ENCODE measurements at places on chromosomes 3 and 15.

DNA sequence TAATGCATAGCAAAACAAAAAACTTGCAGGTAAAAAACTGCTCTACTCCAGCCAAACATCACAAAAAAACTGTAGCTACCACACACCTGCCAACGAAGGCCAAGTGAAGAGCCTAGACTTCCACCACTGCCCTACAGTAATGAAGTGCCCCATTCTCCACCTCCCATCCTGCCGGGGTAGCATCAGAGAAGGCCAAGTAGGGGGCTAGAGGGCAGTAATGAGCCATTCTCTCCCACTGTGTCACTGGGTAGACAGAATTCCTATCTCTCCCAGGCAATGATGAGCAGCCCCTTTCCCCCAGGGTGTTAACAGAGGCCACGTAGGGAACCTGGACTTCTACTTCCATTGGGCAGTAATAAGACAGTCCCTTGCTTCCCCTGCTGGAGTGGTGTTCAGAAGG lies 9.5 kb downstream of the SEC22C start:
- no peaks in the 10 kb centered on the region for H3K4me1 ChIP-seq
- no peaks in the 10 kb centered on the region for H3K27me3 ChIP-seq
- no peak overlapping the region for H3K27ac ChIP-seq
- peaks cover 26% of the 10 kb centered on the region for H3K36me3 ChIP-seq

- H3K4me3 ChIP-seq: no peak overlapping the region
- H3K36me3 ChIP-seq: no peaks in the 10 kb centered on the region
- DNase-seq: no peak
- no peaks in the 10 kb centered on the region for H3K4me1 ChIP-seq
- H3K27me3 ChIP-seq: no peaks in the 10 kb centered on the region
Measured at GRCh38 chr3:98766924-98767323, 3.8 kb downstream of the ST3GAL6 start.

DNA sequence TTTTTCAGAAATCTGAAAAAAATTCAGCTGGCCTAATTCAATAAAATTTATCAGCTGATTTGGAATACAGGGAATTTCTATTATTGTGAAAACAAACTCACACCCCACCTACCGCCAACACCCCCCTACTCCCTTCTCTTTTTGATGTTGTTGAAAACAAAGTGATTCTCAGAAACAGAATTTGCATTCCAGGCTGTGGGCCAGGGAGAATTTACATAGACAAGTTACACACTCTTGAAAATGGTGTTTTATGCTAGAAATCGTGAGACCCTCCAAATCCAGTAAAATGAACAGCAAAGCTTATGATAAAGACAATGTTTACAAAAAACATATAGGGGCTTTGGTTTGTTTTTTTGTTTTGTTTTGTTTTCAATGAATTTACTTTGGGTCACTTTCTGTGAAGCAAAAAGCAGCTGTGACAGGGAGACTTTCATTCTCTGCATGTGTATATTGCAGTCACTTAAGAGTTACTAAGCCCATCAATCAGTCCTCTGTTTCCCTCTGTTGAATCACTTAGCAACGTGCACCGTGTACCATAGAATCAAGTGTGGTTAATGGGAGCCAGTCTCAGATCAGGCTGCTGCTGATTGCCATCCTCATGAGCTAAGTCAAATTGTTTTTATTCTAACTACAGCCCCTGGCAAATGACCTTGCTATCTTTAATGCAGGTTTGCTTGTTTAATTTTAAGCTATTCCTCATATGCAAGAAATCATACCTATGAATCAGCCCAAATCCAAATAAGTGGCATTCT lies 159.8 kb downstream of the ALCAM start:
- no peaks in the 10 kb centered on the region for H3K4me1 ChIP-seq
- no peak for DNase-seq
- no peaks in the 10 kb centered on the region for H3K36me3 ChIP-seq

- H3K27ac ChIP-seq: no peak overlapping the region
- no peak overlapping the region for H3K4me3 ChIP-seq
- DNase-seq: no peak
- no peaks in the 10 kb centered on the region for H3K36me3 ChIP-seq
Measured at GRCh38 chr3:85783291-85783690, 824.5 kb downstream of the CADM2 start.

- H3K27ac ChIP-seq: no peak overlapping the region
- H3K4me3 ChIP-seq: no peak overlapping the region
- H3K27me3 ChIP-seq: peaks cover 11% of the 10 kb centered on the region
- no peaks in the 10 kb centered on the region for H3K4me1 ChIP-seq
- H3K36me3 ChIP-seq: no peaks in the 10 kb centered on the region
- DNase-seq: no peak
Measured at GRCh38 chr3:114126461-114126860, 52.4 kb downstream of the DRD3 start.

- no peaks in the 10 kb centered on the region for H3K27me3 ChIP-seq
- peaks cover 33% of the 10 kb centered on the region for H3K4me1 ChIP-seq
- DNase-seq: peak; percentile 49
- H3K27ac ChIP-seq: no peak overlapping the region
- H3K4me3 ChIP-seq: no peak overlapping the region
- H3K36me3 ChIP-seq: no peaks in the 10 kb centered on the region
Measured at GRCh38 chr3:50192689-50193141, 1.3 kb downstream of the GNAT1 start.

GRCh38 chr15:99704444-99704838 lies 28.8 kb downstream of the LYSMD4 start:
- H3K36me3 ChIP-seq: no peaks in the 10 kb centered on the region
- no peaks in the 10 kb centered on the region for H3K27me3 ChIP-seq
- peak overlapping the region; percentile 40 for H3K27ac ChIP-seq
- peaks cover 6% of the 10 kb centered on the region for H3K4me1 ChIP-seq
- no peak overlapping the region for H3K4me3 ChIP-seq
- DNase-seq: peak; percentile 58

DNA sequence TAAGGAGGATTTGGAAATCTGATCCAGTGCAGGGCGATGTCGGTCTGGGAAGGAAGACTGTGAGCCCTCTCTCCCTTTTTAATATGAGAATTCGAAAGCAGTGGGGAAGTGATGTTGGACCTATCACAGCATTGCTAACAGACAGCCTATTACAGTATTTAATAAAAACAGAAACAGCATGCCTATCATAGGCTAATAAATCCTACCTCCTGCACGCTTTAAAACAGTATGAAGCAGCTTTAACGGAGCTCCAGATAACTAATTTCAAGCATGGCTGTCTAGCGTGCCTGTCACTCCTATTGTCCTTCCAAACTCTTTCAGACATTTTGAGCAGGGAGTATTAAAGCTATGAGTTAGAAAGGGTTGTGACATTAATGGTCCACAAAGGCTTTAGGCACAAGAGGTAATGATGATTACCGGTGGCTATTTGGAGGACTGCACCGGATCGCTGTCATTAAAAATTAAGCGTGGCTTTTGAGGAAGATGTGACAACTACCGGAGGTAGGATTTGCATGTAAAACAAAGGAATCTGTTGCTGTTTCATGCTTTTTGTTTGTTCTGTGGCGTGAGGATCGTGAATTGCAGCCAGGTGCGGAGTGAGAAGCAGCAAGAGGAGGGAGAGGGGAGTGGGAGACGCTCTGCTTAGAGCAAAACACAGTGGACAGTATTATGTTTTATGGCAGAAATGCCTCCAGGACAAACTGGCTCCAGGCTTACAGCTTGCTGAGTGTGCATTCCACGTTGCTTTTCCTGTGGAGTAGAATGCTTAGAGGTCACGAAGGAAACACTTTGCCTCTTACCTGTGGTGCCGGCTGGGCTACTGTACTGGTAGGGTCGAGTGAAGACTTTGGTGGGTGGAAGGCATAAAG lies at the start of gene KCNMB2:
Gene KCNMB2, plus strand, starts transcription at position 226 of the 869 bp plus-strand sequence.
- no peaks in the 10 kb centered on the region for H3K4me1 ChIP-seq
- H3K36me3 ChIP-seq: no peaks in the 10 kb centered on the region
- no peak for DNase-seq
- no peak within 1 kb of the TSS for H3K4me3 ChIP-seq
- H3K27me3 ChIP-seq: no peaks in the 10 kb centered on the region

DNA sequence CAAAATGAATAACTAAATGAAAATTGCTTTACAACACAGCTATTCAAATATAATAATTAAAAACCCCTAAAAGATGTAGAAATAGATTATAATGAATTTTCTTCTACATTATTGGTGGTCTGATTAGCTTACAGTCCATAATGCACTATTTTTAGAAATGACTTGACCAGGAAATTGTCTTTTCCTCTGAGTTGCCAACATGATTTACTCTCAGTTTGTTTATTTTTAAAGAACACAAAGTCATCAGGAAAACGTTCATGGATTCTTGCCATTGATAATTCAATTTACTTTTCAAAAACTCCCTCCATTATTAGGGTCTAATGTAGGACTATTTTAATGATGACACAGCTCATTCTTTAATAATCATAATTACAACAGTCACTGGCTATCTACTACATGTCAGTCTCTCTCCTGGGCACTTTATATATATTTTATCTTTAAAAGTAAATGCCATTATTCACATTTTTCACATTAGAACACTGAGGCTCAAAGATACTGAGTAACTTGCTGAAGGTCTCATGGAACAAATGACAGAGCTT lies 1.1 kb downstream of the TM4SF18 start:
- no peaks in the 10 kb centered on the region for H3K36me3 ChIP-seq
- H3K27ac ChIP-seq: no peak overlapping the region
- no peak for DNase-seq
- H3K27me3 ChIP-seq: no peaks in the 10 kb centered on the region

DNA sequence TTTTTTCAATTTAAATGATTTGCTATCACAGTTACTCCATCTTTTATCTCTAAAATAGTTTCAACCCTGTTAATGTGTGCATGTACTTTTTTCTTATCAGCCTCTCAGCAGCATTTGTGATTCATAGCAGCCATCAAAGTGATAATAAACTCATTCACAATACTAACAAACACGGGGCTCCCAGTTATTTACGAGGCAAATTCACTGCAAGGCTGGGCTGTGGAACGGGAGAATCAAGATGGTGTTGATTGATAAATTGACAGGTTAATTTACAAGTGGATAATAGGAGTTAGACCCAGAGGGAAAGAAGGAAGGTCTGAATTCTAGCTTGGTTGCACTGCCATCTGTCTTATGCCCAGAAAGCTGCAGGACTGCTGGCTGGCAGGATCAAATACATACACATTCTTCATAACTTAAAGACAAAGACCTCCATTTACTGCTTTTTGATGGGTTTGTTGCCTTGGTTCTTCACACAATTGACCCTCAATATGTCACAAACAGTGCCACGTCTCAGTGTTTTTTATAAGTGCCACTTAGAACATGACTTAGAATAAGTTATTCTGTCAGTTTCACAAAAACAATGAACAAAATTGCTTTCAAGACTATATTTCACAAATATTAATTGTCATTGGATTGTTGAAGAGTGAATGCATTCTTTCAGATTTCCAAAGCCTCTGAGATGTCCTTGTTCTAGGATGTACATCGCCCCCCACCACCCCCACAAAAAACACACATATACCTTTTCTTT lies 562.8 kb downstream of the NR2F2 start:
- H3K4me1 ChIP-seq: no peaks in the 10 kb centered on the region
- no peaks in the 10 kb centered on the region for H3K36me3 ChIP-seq
- H3K27me3 ChIP-seq: no peaks in the 10 kb centered on the region
- H3K27ac ChIP-seq: no peak overlapping the region
- H3K4me3 ChIP-seq: no peak overlapping the region

GRCh38 chr3:57164657-57165573 lies at the start of gene IL17RD:
TSS of gene IL17RD (minus strand) at chr3:57165353. CDS start at chr3:57165286, 67 bp downstream.
- peak within 1 kb of the TSS; percentile 41 for H3K4me3 ChIP-seq
- no peaks in the 10 kb centered on the region for H3K36me3 ChIP-seq
- no peak within 1 kb of the TSS for H3K27ac ChIP-seq
- H3K4me1 ChIP-seq: no peaks in the 10 kb centered on the region
- H3K27me3 ChIP-seq: peaks cover 13% of the 10 kb centered on the region

GRCh38 chr3:149596134-149596770 lies 61.6 kb downstream of the WWTR1 start:
- H3K36me3 ChIP-seq: no peaks in the 10 kb centered on the region
- H3K27me3 ChIP-seq: no peaks in the 10 kb centered on the region
- no peak for DNase-seq
- H3K4me1 ChIP-seq: no peaks in the 10 kb centered on the region
- H3K27ac ChIP-seq: no peak overlapping the region

DNA sequence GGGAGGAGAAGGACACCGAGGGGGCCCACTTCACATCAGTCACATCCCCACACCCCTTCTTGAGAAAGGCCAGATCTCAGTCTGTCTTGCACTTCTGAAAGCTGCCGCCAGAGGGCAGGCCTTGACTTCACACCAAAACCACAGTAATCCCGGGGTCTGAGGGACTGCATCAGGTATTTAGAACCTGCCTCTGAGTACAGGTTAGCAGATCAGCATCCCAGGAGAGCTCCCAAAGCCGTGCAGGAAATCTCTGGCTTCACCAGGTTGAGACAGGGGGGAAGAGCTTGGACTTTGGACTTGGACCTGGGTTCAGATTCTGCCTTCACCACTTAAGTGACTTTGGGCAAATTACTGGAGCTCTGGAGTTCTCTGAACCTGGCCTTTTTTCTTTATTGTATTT lies 50.3 kb downstream of the LHFPL4 start:
- H3K36me3 ChIP-seq: no peaks in the 10 kb centered on the region
- DNase-seq: peak; percentile 84
- H3K4me3 ChIP-seq: no peak overlapping the region
- no peak overlapping the region for H3K27ac ChIP-seq
- H3K27me3 ChIP-seq: peaks cover 47% of the 10 kb centered on the region

GRCh38 chr3:97932387-97932801 lies 39.8 kb downstream of the RIOX2 start:
- peak; percentile 81 for DNase-seq
- H3K4me3 ChIP-seq: no peak overlapping the region
- H3K27me3 ChIP-seq: no peaks in the 10 kb centered on the region
- peak overlapping the region; percentile 14 for H3K27ac ChIP-seq
- no peaks in the 10 kb centered on the region for H3K36me3 ChIP-seq

DNA sequence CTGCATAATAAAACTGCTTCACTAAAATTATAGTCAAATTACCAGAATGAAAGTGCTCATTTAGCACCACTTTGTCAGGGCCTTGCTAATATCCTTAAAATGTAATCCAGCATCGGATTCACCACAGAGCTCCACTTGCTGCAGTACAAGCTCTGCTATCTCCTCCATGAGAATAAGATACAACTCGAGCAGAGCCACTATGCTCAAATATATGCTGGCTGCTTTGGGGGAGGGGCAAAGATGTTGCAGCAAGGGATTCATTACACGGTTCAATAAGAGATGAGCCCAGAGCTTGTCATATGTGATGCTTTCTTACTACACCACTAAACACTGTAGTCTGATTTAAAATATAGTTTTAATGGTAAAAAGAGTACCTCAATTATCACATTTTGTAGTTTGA lies 72.2 kb downstream of the DLG1 start:
- no peaks in the 10 kb centered on the region for H3K36me3 ChIP-seq
- no peak overlapping the region for H3K4me3 ChIP-seq
- peak; percentile 31 for DNase-seq
- no peaks in the 10 kb centered on the region for H3K27me3 ChIP-seq

DNA sequence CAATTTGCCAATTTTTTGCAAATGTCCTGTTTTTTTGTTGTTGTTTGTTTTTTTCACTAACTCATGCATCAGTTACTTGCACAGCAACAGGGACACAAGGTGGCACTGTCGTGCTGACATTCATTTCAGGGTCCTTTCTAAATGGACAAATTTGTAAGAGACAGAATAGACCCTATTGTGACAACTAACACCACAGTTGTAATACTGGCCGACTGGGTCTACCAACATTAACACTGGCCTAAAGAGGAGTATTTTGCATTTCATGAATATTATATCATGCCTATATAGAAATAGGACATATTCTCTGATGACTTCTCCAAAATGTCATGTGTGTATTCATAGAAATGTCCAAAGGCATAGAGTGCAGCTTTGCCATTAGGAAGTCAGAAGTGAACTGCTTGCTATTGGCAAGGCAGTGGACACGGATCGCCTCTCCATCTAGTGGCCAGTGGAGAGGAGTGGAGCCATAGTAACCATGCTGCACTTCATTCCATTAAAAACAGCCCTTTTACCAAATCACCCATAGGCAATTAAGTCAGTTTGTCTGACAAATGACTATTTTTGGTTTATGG lies 54.8 kb downstream of the ZBTB20 start:
- H3K27me3 ChIP-seq: no peaks in the 10 kb centered on the region
- H3K36me3 ChIP-seq: no peaks in the 10 kb centered on the region
- H3K4me3 ChIP-seq: no peak overlapping the region
- H3K4me1 ChIP-seq: no peaks in the 10 kb centered on the region
- peak; percentile 47 for DNase-seq
